A375 (cell line): ENCODE measurements at places on chromosomes 12 and 14. TPM values are rescaled to one million over a fixed set of nuclear protein-coding genes. Genes with fewer than 3 reads are reported as not detected.

IRAK3 gene
- total RNA-seq = not detected in 2 replicates

ATL1 gene
- 0.30 and 0.61 TPM in 2 replicates for total RNA-seq

RNU6-7 gene
- not detected in 2 replicates for total RNA-seq

MARK3 gene
- total RNA-seq = 74.3 and 75.0 TPM in 2 replicates

DCN gene
- total RNA-seq = 0.56 TPM in 1 of 2 replicates, not detected in the other

PSMA6 gene
- 172 and 188 TPM in 2 replicates for total RNA-seq

IL25 gene
- total RNA-seq = not detected in 2 replicates

C12orf54 gene
- total RNA-seq = not detected in 2 replicates

CDH24 gene
- 7.8 and 8.1 TPM in 2 replicates for total RNA-seq

P2RX2 gene
- total RNA-seq = not detected in 2 replicates

GYS2 gene
- not detected in 2 replicates for total RNA-seq

RIPK3 gene
- total RNA-seq = not detected in 2 replicates

SAMD4A gene
- total RNA-seq = 4.9 TPM in 2 replicates

C3AR1 gene
- total RNA-seq = 0.13 and 2.9 TPM in 2 replicates

KERA gene
- not detected in 2 replicates for total RNA-seq

RNASE4 gene
- total RNA-seq = 0.61 and 0.94 TPM in 2 replicates

COL2A1 gene
- total RNA-seq = 0.41 and 0.80 TPM in 2 replicates

TXNDC16 gene
- 1.4 and 2.8 TPM in 2 replicates for total RNA-seq

ASPG gene
- not detected in 2 replicates for total RNA-seq

LMO3 gene
- 0.64 and 2.0 TPM in 2 replicates for total RNA-seq

TMEM121 gene
- total RNA-seq = 15.5 and 25.1 TPM in 2 replicates

CLBA1 gene
- 8.4 and 12.0 TPM in 2 replicates for total RNA-seq

IQSEC3 gene
- total RNA-seq = under 0.01 and 0.04 TPM in 2 replicates

MBIP gene
- 6.2 and 11.8 TPM in 2 replicates for total RNA-seq

NKX2-8 gene
- total RNA-seq = not detected in 2 replicates

CLEC14A gene
- total RNA-seq = not detected in 2 replicates

AGAP2 gene
- 2.1 and 2.3 TPM in 2 replicates for total RNA-seq

B4GALNT1 gene
- 25.6 and 26.7 TPM in 2 replicates for total RNA-seq

SVOP gene
- under 0.01 TPM in 1 of 2 replicates, not detected in the other for total RNA-seq

MMAB gene
- total RNA-seq = 46.1 and 67.0 TPM in 2 replicates

CACNA2D4 gene
- total RNA-seq = 0.19 and 0.29 TPM in 2 replicates

DENND5B gene
- total RNA-seq = 11.7 and 18.5 TPM in 2 replicates

SPATS2 gene
- total RNA-seq = 13.0 and 15.8 TPM in 2 replicates

KCNA5 gene
- total RNA-seq = not detected in 2 replicates

CBLN3 gene
- total RNA-seq = 0.75 and 0.96 TPM in 2 replicates

GPRC5D gene
- not detected in 2 replicates for total RNA-seq

DCP1B gene
- total RNA-seq = 5.4 and 6.3 TPM in 2 replicates

TTC9 gene
- total RNA-seq = 0.34 TPM in 1 of 2 replicates, not detected in the other

SLC17A8 gene
- not detected in 2 replicates for total RNA-seq

KRT74 gene
- total RNA-seq = not detected in 2 replicates

SLC5A8 gene
- total RNA-seq = not detected in 2 replicates

IL31 gene
- total RNA-seq = not detected in 2 replicates

PXN gene
- total RNA-seq = 108 and 144 TPM in 2 replicates

SLC7A8 gene
- total RNA-seq = 1.0 TPM in 1 of 2 replicates, not detected in the other

IFNG-AS1 gene
- not detected in 2 replicates for total RNA-seq

ERBB3 gene
- total RNA-seq = 156 and 173 TPM in 2 replicates

IKZF4 gene
- total RNA-seq = 1.7 and 1.8 TPM in 2 replicates

NPAS3 gene
- total RNA-seq = 0.32 and 0.57 TPM in 2 replicates

CPNE6 gene
- total RNA-seq = not detected in 2 replicates
